ENCODE measurements at places on chromosomes 11 and 22.

DNA sequence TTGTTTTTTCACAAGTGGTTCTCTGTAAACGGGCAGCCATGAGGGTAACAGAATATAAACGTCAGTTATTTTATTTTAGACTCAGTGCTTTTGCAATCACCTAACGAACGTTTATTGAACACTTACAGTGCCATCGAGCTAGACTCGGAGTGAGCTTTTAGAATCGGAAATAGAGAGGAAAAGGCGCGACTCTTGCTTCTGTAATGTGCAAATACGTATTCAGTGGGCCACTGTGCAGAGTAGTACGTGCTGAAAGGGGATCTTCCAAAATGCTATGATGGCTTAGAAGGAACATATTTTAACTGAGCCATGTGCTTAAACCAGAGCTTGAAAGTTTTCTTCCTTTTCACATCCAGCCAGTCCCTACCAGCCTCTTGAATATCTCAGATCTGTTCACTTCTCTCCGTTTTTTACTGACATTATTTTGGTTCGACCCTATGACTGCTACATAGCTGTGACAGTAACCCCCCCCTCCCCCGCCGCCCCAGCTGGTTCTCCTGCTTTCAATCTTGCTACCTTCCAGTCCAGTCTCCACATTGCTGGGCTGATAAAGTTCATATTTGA, 468 bp downstream of the DDIAS start:
- DNase-seq, result no peak

DNA sequence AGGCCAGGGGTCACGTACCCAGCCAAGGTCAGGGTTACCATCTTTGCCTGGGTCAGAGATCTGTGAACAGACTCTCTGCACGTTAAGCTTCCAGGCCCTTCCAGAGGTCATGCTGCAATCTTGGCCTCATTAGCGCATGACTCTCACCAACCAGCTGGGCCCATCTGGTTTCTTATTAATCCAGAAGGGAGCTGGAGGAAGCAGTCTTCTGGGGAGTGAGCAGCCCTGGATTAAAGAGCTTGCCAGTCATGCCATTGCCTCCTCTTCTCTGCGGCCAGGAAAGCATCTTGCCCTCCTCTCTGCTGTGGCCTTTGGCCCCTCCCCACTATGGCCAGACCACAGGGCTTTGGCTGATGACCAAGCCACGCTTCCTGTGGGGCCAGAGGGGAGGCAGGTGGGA, 57.4 kb downstream of the CHST1 start:
- no peak for DNase-seq

- no peak for DNase-seq
Observed at GRCh38 chr22:34294476-34294875, 374.2 kb upstream of the LARGE1 start.

DNA sequence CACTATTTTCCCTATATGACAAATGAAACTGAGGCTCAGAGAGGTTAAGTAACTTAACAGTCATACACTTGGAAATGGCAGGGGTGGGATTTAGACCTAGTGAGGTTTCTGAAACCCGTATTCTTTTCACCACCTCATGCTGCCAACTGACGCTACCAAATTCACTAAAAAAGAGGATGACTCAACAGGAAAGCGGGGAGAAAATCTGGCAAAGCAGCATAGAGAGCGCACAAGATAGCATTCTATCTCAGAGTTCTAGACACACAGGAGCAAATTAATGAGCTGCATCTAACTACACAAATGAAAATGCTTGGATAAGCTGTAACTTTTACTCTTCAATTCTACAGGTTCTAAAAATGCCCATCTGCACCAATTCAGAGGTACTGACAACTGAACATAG, 136.4 kb downstream of the RBFOX2 start:
- no peak for DNase-seq

- DNase-seq, result no peak
Observed at GRCh38 chr11:121040614-121041002, 16.7 kb downstream of the TBCEL start.

DNA sequence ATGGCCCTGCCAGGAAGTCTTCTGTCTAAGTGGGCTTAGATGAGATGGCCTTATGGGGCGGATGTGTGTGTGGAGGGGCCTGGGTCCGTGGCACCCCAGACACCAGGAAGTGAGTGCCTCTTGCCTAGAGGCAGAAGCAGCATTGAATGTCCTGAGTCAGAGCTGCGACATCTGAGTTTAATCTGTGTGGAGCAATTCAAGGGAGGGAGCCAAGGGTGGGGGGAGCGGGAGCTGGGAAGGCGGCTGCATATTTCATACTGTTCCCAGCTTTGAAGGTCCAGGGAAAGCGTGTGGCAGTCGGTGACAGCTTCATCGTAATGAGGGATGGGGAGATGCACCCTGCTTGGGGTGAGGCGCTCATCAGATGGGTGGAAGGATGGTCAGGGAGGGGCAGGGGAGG, 73.5 kb upstream of the THY1 start:
- DNase-seq, result no peak

DNA sequence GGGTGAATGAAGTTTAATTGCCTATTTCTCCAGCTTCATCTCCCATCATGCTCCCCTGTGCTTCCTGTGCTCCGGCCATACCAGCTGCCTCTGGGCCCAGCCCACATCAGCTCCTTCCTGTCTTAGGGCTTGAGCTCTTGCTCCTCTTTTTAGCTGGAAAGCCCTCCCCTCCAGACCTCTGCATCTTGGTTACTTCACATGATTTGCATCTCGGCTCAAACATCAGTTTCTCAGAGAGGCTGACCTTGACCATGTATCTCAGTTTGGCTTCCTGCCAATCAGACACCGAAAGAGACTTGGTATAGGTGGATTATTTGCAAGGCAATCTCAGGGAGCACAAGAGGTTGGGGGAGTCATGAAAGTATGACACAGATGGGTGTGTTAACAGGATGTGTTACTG, 73.2 kb upstream of the TIMP3 start:
- no peak for DNase-seq

GRCh38 chr11:120424970-120425332, 86.6 kb upstream of the GRIK4 start:
- no peak for DNase-seq

- DNase-seq, result no peak
Observed at GRCh38 chr22:32607086-32607485, 132.5 kb downstream of the FBXO7 start.

GRCh38 chr11:100683126-100683525, 4.0 kb upstream of the ARHGAP42 start:
- DNase-seq, result no peak

GRCh38 chr11:75592715-75593114, 30.7 kb downstream of the SERPINH1 start:
- no peak for DNase-seq

GRCh38 chr22:45329530-45329936, 19.8 kb downstream of the FAM118A start:
- DNase-seq, result no peak

DNA sequence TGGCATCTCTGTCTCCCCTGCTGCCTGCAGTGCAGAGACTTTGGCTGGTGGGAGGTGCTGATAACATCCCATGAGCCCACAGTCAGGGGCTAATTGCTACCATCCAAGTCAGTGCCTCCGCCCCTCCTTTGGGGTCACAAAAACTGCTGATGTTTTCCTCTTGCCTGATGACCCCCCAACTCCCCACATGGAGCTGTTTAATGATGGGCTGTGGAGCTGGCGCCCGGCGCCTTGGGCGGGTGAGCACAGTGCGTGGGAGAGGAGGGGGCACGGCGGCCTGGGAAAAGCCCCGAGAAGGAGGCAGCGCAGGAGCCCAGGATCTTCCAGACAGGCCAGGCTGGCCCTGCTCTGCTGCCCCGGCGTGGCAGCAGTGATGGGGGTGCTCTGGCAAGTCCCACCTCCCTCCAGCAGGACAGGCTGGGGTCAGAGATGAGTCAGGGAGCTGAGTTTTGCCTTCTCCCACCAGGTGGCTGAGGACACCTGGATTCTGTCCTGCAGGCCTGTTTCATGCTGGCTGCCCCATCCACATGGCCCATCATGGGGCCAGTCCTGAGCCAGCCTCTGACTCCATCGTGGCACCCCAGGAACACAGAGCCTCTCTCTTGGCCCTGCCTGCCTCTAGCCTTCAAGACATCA, 43.8 kb downstream of the NECTIN1 start:
- no peak for DNase-seq

DNA sequence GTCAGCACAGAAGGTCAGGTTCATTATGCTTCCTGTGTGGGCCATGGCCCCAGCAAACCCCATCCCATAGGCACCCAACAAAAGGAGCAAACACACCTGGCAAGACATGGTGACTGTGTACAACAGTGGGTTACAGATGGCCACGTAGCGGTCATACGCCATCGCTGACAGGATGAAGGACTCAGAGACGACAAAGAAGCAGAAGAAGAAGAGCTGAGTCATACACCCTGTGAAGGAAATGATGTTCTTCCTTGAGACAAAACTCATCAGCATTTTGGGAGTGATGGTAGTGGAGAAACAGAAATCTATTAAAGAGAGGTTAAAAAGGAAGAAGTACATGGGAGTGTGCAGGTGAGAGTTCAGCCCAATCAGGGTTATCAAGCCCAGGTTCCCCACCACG, 309 bp downstream of the OR8B12 start:
- no peak for DNase-seq

DNA sequence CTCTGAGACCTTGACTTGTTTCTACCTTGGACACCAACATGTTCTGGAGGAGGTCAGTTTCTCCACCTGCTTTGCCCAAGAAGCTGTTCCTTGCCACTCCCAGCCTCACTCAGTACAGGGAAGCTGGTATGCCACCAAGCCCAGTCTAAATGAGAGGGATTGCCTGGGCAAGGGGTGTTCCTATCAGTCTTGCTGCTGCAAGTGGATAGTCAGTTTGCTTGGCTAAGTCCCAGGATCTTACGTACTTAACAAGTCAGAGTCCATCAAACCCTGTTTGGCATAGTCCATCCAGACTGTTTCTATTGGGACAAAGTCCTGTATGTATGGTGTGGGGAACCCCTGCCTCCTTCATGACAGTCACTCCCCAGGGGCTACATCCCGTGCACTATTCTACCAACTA, 66.6 kb downstream of the RPL27A start:
- no peak for DNase-seq

- DNase-seq, result no peak
Observed at GRCh38 chr11:14775897-14776296, 116.1 kb downstream of the CYP2R1 start.

DNA sequence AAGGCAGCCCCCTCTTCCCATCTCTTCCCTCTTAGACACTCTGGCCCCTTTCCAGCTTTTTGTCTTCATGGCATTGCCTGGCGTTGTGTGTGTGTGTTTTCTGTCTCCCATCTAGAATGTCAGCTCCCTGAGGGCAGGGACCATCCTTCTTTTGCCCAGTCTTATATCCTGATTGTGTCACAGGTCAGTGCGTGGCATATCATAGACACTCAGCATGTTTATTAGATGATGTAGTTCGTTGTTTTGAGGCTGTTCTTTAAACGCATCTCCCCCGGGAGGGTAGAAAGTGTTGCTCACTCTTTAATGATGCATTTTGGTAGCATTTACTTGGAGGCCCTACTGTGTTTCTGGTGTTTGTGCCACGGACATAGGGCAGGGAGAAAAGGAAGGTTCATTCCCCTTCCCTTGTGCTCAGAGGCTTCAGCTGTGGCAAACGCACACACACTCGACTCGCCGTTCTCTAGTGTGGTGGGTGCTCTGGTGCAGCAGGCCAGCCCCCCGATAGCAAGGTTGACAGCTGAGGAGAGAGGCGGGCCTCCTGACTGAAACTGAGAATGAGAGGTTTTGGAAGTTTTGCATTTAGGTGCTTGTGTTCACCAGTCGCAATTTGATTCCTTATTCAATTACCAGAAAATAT, 60.2 kb downstream of the TNRC6B start:
- DNase-seq, result no peak

GRCh38 chr11:113689768-113690618, 16.1 kb downstream of the TMPRSS5 start:
- no peak for DNase-seq

- no peak for DNase-seq
Observed at GRCh38 chr22:17945888-17946648, 78.3 kb downstream of the MICAL3 start.

DNA sequence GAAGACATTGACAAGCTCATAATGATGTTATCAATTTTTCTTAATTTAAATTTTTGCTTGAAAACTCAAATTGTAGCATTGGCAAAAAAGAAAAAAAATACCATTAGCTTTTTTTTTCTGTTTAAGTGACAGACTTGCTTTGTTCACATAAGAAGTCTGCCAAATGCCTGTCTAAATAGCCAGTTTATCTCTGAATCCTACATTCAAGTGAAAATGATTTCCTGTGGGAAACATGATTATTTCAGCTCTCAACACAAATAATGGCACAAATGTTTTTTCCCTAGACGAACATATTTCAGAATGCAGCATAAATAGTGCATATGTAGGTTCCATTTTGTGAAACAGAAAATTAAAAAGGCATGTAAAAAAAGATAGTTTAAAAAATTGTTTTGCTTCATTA, 23.5 kb downstream of the TYR start:
- no peak for DNase-seq

DNA sequence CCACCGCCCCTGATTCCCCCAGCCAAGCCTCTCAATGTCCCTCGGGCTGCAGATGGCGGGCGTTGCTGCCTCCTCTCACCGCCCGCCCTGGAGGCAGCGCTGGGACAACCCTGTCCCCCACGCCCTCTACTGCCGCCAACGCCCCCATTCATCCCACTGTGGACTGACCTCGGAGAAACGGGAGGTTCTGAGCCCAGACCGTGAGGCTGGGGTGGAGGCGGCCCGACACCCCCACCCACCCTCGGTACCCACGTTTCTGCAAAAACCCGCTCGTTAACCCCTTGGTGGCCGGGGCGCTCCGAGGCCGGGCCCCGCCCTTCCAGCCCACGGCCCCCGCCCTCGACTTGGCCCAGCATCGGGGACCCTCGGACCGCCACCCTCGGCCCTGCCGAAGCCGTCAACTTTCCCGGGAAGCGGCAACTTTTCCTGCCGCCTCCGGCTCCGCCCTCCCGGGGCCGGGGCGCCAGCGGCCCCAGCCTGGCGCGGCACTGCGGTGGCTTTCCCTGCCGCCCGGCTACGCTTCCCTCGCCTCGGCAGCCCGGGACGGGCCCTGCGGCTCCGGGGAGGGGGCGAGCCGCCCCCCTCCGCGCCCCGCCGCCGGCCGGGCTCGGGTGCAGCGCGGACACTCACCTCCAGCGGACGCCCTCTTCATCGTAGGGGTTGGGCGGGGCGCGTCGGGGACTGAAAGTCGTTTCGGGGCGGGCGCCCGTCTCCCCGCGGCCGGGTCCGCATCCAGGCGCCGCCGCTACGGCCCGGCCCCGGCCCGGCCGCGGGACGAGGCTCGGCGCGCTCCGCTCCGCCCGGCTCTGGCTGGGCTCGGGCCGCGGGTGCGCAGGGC, 458 bp downstream of the RTN4R start:
- no peak for DNase-seq

- no peak for DNase-seq
Observed at GRCh38 chr11:120255519-120255866, 15.6 kb downstream of the POU2F3 start.

DNA sequence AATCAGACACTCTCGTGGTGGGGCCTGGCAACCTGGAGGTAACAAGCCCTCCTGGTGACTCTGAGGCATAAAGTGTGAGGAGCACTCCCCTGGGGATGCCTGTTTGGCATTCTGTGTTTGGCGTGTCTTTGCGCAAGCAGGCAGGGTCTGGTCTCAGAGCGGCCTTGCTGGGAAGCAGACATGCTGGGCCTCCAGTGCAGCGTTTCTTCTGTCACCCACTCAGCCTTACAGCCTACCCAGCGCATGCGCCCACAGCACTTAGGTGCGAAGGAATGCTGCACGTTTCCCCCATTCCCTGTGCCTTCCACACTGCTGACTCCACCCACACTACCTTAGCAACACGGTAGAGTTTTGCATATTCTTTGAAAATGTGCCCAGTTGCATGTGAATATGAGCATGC, 7.4 kb upstream of the CXCR5 start:
- DNase-seq, result no peak
